Activated CD8-positive, alpha-beta memory T cell treated with anti-CD3 and anti-CD28 coated beads, Interleukin-2, amount 10 ng/mL, durations not matched to agents 7 days and 5 days (primary cell): ENCODE measurements at places on chromosomes 2 and 18. TPM values are rescaled to one million over a fixed set of nuclear protein-coding genes. Genes with fewer than 3 reads are reported as not detected.

DNA sequence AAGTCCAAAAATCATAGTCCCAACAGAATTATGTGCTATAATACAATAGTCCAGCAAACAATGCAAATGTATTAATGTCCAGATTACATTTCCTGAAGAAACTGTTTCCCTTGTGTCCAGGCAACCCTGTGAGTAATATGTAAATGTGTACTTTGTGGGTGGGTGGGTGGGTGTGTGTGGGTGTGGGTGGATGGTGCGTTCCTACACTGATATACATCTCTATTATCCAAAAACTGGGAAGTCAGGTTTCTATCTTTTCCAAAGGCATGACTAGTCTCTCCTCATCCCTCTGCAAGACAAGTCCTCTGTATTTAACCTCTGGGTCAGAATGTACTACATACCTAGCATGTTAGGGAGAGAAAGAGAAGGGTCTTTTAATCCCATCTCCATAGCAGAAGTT, 71.6 kb downstream of the LNPK start:
- H3K27ac ChIP-seq, result no peak overlapping the region
- no peak for DNase-seq
- no peak overlapping the region for H3K4me3 ChIP-seq

- no peak for DNase-seq
- no peaks in the 10 kb centered on the region for H3K36me3 ChIP-seq
- no peaks in the 10 kb centered on the region for H3K4me1 ChIP-seq
- no peak overlapping the region for H3K27ac ChIP-seq
- H3K4me3 ChIP-seq, result no peak overlapping the region
Measured at GRCh38 chr18:50665519-50665918, 105.6 kb downstream of the MAPK4 start.

DNA sequence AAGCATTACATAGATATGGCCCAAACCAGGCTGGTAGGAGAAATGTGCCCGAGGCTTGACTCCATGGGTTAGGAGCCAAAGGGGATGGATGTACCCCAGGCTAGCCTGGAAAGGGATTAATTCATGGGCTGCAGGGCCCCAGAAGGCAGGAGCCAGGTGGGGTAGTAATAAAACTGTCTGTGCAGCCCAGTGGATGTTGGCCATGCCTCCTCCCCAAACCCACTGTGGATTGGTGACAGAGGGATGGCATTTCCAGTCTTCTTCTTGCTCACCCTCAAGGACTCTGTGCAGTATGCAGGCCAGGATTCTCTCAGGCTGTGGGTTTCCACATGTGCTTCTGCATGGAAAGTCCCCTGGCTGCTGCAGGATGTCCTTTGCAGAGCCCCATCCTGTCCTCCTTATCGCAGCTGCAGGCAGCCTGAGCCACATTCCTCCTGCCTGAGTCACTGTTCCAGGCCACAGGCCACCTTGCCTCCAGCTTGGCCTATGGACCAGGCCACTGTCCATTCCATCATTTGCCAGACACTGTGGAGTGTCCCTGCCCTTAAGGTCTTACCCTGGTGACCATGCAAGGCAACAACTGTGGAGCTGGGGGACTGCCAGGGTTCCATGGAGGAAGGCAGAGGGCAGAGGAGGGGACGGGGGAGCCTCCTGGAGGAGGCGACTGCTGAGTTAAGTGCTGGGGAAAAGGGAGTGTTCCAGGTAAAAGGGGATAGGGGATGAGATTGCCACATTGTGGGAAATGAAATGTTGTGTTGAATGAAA, 38.9 kb downstream of the INO80C start:
- no peaks in the 10 kb centered on the region for H3K4me1 ChIP-seq
- H3K36me3 ChIP-seq, result no peaks in the 10 kb centered on the region
- no peak for DNase-seq
- no peak overlapping the region for H3K4me3 ChIP-seq

DNA sequence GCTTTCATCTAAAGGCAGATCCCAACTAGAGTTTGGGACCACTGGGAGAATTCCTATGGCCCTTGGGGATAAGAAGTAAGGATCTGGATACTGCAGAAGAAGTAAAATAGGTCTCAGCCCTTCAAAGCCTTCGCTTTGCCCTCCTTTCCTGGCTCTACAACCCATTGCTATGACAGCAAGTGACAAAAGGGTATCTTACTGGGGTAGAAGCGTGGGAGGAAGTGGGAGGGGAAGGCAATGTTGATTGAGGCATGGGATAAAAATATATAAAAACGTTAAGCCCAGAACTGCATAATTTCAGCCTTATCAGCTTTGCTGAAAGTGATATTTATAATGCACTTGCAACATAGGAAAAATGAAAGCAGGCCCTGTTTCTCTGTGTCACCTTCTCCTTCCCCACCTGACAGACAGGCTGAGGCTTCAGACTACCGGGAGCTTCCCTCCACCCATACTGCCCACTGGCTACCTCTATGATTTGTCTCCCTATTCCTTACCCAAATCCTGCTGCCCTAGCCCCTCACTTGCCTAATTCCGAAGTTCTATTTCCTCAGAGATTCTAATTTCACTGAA, 14.9 kb upstream of the SOS1 start:
- H3K4me1 ChIP-seq, result peaks cover 66% of the 10 kb centered on the region
- H3K27me3 ChIP-seq, result peaks cover 2% of the 10 kb centered on the region
- H3K4me3 ChIP-seq, result peak overlapping the region; percentile 32
- peaks cover 5% of the 10 kb centered on the region for H3K36me3 ChIP-seq

GRCh38 chr2:121362226-121362625, 77.2 kb upstream of the TFCP2L1 start:
- no peaks in the 10 kb centered on the region for H3K27me3 ChIP-seq
- H3K4me1 ChIP-seq, result peaks cover 2% of the 10 kb centered on the region
- no peak for DNase-seq

GRCh38 chr2:195709901-195710806, 53.1 kb downstream of the SLC39A10 start:
- peaks cover 30% of the 10 kb centered on the region for H3K36me3 ChIP-seq
- no peak overlapping the region for H3K4me3 ChIP-seq
- no peaks in the 10 kb centered on the region for H3K4me1 ChIP-seq
- DNase-seq, result no peak
- no peaks in the 10 kb centered on the region for H3K27me3 ChIP-seq

GRCh38 chr18:354003-354402, 86.2 kb upstream of the THOC1 start:
- no peaks in the 10 kb centered on the region for H3K4me1 ChIP-seq
- peaks cover 11% of the 10 kb centered on the region for H3K27me3 ChIP-seq
- H3K36me3 ChIP-seq, result no peaks in the 10 kb centered on the region
- H3K27ac ChIP-seq, result no peak overlapping the region

GRCh38 chr2:53672881-53673522, 94.6 kb upstream of the CHAC2 start:
- no peaks in the 10 kb centered on the region for H3K4me1 ChIP-seq
- no peak overlapping the region for H3K4me3 ChIP-seq
- H3K27ac ChIP-seq, result no peak overlapping the region
- DNase-seq, result no peak
- no peaks in the 10 kb centered on the region for H3K27me3 ChIP-seq
- peaks cover 10% of the 10 kb centered on the region for H3K36me3 ChIP-seq

DNA sequence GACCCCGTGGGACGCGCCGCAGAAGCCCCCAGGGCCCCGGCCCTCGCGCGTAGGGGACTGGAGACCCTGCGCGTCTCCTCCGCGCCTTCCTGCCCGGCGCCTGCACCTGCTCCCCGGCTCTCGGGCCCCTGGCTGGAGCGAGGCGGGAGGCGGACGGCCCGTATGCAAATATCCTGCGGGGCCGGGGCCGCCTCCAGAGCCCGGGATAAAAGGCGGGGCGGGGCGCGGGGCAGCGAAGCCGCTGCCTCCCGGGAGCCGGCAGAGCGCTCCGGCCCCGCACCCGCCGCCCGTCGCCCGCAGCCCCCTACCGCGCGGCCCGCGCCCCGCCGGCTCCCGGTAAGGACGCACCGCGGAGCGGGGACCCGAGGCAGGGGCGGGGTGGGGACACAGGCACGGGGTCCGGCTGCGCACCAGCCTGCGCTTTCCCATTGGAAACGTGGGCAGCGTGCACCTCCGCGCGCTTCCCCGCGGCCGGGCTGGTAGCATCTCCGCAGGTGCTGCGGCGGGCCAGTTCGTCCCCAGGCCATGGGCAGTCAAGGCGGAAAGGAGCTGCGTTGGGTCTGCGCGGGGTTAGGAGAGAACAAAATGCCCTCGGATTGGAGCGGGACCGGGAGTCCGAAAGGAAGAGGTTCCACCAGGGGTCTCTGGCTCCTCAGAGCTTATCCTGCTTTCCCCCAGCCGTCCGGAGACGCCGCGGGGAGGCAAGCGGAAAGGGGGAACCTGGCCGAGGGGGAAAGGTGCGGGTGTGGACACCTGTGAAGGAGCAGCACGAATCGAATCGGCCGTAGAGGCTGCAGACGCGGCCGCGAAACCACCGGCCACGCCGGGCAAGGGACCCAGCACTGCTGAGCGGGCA, at the start of gene ATP6V1C2:
TSS of gene ATP6V1C2 (plus strand) at position 235 of the 856 bp plus-strand sequence. CDS start 1,220 bp downstream, outside the sequence.
- peaks cover 71% of the 10 kb centered on the region for H3K27me3 ChIP-seq
- H3K27ac ChIP-seq, result no peak within 1 kb of the TSS
- no peak for DNase-seq
- peak within 1 kb of the TSS; percentile 22 for H3K4me3 ChIP-seq
- H3K36me3 ChIP-seq, result no peaks in the 10 kb centered on the region

DNA sequence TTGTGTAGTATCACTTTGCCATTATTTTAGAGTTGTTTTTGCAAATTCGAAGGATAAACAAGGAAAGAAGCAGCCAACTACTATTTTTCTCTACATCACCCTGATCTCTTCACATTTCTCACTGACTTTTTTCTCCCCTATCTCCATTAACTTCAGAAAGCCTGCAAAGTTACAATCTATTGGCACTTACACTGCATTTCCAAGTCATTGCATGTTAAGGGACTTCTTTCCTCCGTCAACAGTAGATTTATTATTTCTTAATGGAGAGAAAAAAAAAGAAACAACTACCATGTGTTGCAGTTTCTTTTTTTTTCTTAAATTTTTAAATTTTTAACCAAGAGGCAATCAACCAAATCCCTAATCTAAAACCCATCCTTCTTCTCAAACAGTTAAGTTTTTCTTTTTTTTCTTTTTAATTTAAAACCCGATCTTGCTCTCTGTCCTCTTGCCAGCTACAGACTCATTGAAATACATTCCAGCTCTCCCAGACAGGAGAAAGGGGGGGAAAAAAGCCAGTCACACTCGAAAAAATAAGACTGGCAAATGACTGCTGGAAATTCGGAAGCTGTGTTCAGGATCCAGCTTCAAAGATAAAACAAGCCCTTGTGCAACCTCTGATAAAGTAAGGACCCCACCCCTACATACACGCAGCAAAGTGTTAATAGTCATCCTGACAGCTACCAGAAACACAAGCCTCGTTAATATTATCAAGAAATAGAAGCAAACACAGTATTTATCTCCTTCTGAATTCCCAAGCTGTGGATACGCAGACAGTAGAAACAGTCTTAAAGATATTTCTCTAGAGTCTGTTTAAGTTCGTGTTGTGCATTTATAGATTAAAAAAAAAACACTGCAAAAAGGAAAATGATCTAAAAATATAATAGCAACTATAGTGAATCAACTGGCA, 1.3 kb downstream of the LRRTM4 start:
- no peak overlapping the region for H3K27ac ChIP-seq
- no peaks in the 10 kb centered on the region for H3K27me3 ChIP-seq
- no peaks in the 10 kb centered on the region for H3K36me3 ChIP-seq
- no peaks in the 10 kb centered on the region for H3K4me1 ChIP-seq
- no peak overlapping the region for H3K4me3 ChIP-seq

DNA sequence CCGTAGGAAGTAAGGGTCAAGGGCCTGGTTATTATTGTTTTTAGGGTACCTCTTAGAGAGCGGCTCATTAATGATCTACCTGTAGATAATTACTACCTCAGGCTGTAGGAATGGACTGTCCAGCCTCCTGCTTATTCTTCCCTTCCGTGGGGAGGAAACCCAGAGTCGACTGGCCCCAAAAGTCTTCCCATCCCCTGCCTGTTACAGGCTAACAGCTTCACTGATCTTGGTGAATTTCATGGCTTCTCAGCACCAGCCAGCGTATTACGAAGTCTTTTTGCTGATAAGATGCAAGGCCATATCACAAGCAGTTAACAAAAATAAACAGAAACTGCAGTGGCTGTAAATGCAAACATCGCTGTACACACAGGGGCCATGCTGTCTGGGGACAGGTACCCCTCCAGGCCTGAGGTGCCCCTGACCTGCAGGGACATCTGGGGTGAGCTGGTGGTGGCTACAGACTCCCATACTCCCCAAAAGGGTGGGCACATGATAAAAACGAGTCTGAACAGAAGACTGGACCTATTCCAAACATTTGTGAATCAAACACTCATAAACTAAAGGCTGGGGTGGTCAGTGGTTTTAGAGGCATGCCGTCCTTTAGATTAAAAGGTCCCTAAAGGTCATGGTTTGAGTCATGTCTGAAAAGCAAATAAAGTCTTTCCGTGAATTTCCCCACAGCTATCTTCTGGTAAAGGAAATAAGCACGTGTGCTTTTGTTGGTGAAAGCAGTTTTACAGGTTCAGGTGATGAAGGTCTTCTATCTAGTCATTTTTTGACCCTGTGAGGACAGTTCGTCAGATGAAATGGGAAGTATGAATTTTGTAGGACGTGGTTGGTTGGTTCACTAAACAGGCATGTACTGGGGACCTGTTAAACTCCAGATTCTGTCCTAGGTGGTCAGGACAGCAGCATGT, 36.7 kb downstream of the TTC39C start:
- no peak for DNase-seq
- H3K4me1 ChIP-seq, result peaks cover 65% of the 10 kb centered on the region
- H3K4me3 ChIP-seq, result no peak overlapping the region
- H3K36me3 ChIP-seq, result peaks cover 10% of the 10 kb centered on the region
- peak overlapping the region; percentile 59 for H3K27ac ChIP-seq

DNA sequence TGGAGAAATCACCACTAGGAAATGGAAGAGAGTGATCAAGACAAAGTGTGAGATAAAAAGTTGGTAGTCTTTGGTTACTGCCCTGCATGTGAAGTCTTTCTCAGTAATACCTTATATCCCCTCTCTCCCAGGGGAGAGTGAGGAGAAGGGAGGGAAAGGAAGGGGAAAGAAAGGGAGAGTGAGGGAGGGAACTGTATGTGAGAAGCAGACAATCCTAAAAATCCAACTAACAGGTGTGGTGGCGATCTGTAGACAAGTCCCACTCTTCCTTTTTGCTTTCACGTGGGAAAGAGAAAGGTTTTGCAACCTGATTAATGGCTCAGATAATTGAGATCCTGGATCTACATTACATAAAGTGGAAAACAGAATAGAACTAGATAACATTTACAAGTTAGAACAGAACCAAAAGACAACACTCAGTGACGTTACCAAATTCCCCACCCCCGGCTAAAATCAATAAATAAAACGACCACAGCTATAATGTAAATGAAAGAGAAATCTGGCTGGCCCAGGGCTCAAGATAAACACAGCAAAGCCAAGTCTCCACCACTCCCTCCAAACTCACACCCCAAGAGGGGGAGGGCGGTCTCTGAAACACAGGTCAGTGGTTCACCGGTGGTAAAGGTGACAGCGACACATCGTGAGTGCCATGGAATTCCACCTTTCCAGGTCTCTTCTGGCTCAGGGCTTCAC, 10.0 kb upstream of the APCDD1 start:
- no peaks in the 10 kb centered on the region for H3K36me3 ChIP-seq
- H3K27me3 ChIP-seq, result peaks cover 17% of the 10 kb centered on the region
- no peak overlapping the region for H3K4me3 ChIP-seq
- no peak for DNase-seq
- no peaks in the 10 kb centered on the region for H3K4me1 ChIP-seq
- H3K27ac ChIP-seq, result no peak overlapping the region

- no peak overlapping the region for H3K4me3 ChIP-seq
- no peaks in the 10 kb centered on the region for H3K36me3 ChIP-seq
- H3K4me1 ChIP-seq, result peaks cover 8% of the 10 kb centered on the region
- no peaks in the 10 kb centered on the region for H3K27me3 ChIP-seq
- no peak for DNase-seq
Measured at GRCh38 chr2:229947544-229947943, 25.2 kb downstream of the FBXO36 start.

Gene HRH4
- total RNA-seq, result not detected

Gene UGT1A5
- total RNA-seq, result not detected

Gene SH3YL1
- total RNA-seq, result 14.5 TPM

Gene NT5DC4
- total RNA-seq, result not detected
